ENCODE measurements at places on chromosomes 5 and 9.
A peak's percentile ranks its signal among the peaks of the same experiment; 100 is the strongest.

DNA sequence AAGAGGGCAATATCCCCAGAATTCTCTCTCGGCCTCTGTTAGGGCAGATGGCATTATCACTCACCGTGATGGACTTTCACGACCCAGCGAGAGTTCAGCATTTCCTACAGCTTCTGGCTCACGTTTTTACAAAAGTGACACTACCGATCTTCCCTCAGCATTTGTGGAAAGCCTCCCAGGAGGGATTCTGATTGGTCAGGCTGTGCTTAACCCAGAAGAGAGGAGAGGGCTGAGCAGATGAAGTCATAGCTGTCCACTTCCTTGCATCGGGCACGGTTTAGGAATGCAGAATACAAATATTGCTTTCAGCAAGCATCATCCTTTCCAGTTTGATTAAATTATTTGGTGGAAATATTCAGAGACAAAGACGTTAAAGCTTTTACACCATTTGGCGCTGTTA lies 277.4 kb upstream of the MSX2 start:
- peak; percentile 26 for DNase-seq

DNA sequence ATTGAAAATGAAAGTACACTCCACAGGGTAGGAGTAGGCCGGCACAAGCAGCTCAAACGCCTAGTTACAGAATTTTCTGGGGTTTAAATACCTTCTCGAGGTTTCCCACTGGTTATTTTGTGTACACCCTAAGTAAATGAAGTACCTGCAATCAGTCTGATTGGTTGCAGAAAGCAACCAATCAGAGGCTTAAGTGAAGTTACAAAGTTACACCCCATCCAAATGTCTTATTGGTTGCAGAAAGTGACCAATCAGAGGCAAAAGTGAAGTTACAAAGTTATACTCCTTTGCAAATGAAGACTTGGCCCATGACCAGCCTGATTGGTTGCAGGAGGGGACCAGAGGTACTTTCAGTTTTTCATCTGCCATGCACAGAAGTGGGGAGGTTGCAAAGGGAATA lies 33.2 kb upstream of the ERAP2 start:
- DNase-seq, result no peak

- DNase-seq, result no peak
Observed at GRCh38 chr9:68732405-68733020, 27.5 kb downstream of the PIP5K1B start.

GRCh38 chr5:57491369-57491965 lies 8.9 kb upstream of the ACTBL2 start:
- no peak for DNase-seq

- no peak for DNase-seq
Observed at GRCh38 chr5:103480246-103480645, 82.3 kb downstream of the NUDT12 start.

DNA sequence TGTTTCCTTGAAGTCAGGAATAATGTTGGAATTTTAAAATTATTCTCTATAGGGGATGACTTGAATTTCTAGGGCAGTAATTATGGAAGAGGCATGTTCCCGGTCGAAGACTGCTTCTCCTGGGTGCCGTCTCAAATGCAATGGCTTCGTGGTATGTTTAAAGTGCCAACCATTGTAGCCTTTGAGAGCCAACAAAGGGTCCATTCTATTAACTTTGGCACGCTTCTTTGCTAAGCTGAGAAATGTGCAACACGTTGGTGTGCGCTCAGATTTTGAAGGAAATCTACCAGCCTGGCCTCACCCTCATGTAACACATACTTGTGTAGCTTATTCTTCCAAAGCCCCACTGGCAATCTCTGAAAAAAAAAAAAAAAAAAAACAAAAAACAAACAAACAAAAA lies 221.2 kb upstream of the ANKH start:
- DNase-seq, result no peak

DNA sequence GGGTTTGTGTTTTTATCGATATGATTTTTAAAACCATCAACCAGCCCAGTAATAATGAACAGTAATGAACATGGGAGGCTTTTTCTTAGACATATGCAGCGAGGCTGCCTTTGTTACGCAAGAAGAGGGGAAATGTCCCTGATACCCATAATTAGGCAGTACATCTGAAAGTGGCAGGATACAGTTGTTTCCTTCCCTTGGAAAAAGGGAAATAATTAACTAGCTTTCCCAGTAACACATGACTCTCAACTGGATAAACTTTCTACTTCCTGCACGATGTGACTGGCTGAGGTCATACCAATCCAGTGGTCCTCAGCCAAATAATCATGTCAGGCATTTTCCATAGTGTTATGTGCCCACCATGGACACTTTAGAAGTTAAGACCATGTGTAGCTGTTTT lies 431.6 kb upstream of the C9orf72 start:
- no peak for DNase-seq

- DNase-seq, result no peak
Observed at GRCh38 chr9:90665072-90665471, 22.4 kb upstream of the DIRAS2 start.

DNA sequence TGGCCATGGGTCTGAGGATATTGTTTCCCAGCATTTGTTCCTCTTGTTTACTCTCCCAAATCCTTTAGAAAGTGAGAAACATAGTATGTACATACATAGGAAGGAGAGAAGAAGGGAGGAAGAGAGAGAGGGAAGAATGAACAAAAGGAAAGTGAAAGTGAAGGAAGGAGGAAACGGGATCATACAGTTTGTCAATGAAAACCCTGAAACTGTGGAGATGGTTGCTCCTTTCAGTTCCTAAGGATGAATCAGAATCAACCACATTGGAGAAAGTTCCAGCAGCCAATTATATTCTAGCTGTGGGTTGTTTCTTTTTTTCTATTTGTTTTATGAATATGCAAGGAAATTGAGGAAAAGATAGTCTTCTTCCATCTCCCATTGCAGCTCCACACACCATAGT lies 396.5 kb downstream of the MLLT3 start:
- peak; percentile 15 for DNase-seq

- DNase-seq, result peak; percentile 24
Observed at GRCh38 chr5:35461530-35461929, 156.1 kb upstream of the SPEF2 start.

- peak; percentile 13 for DNase-seq
Observed at GRCh38 chr5:160262151-160263074, 33.1 kb downstream of the FABP6 start.

GRCh38 chr9:1951446-1951845 lies 63.7 kb upstream of the SMARCA2 start:
- no peak for DNase-seq

GRCh38 chr5:168076561-168076991 lies 214.9 kb upstream of the WWC1 start:
- peak; percentile 77 for DNase-seq

- DNase-seq, result peak; percentile 81
Observed at GRCh38 chr5:160369990-160370712, at the start of gene C1QTNF2. C1QTNF2 (minus strand) TSS chr5:160370626; CDS start chr5:160355011, 15,615 bp downstream.

DNA sequence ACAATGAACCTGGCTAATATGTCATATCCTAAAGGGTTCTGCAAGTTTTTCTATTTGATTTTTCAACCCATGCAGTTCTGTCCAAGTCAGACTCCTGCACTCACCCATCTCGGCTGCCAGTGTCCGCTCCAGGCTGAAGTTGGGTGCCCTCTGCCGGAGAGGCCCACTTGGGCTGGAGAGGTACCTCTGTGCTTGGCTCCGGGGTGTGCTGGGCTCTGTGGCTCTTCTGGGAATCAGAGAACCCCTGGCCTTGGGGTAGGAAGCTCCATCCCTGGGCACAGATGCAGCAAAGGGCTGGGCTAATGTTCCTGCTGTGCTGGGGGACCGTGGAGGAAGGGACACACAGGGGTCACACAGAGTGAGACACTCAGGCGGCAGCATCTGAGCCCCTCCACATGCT lies 26.2 kb downstream of the ORM2 start:
- DNase-seq, result no peak

DNA sequence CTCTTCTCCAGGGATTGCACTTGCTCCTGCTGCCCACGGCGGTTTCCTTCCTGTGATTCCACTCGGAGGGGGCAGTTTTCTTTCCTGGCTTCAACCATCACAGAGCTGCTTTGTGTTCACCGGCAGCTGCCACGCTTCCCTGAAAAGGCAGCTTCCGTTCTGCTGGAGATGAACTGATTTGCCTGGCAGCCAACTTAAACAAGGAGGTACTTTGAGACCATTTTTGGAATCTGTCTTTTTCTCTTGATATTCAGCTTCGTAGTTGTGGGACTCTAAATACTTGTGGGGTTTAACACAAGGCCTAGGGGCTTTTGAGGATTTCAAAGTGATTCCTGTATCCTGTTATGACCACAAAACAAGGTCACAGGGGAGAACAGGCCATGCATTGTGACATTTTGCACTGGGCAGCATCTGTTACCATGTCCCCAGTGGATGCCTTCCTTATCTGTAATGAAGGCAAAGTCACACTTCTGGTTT lies 192.0 kb downstream of the MTRR start:
- no peak for DNase-seq

- peak; percentile 68 for DNase-seq
Observed at GRCh38 chr9:98168941-98169488, 23.4 kb downstream of the CORO2A start.

DNA sequence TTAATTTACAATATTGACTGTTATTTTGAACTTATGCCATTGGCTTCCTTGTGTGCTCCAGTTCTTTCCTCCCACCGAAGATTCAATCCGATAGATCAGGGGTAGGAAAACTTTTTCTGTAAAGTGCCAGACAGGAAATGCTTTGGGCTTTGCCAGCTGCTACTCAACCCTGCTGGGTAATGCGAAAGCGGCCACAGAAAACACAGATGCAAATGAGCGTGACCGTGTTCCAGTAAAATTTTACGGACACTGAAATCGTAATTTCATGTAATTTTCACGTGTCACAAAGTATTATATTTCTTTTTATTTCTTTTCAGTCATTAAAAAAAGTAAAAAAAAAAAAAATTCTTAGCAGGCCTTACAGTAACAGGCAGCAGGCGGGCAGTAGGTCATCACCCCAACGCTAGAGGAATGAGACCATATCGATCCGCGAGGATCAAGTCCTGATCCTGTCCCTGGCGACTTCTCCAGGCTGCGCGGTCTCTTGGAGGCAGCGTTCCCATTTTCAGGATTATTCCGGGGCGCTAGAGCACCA lies 599 bp downstream of the NMRK1 start:
- peak; percentile 70 for DNase-seq

GRCh38 chr5:76663573-76663972 lies 40.4 kb upstream of the F2RL2 start:
- no peak for DNase-seq

- DNase-seq, result peak; percentile 70
Observed at GRCh38 chr5:74632947-74633356, 7.6 kb downstream of the ENC1 start.

DNA sequence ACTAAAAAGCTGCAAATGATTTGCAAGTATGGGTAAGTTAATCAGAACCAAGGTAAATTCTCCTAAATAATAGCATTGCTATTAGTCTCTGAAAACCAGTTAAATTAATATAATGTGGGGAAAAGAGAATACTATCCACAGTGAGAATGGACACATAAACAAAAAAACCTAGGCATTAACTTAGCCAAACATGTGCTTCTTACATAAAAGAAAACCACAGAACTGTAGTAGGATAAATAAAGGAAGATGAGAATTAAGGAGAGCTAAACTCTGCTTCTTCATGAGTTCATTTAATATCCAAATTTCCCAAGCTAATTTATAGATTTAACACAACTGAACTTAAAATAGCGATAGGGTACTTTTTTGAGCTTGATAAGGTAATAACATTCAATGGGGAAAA lies 31.8 kb downstream of the ABCA1 start:
- peak; percentile 27 for DNase-seq

DNA sequence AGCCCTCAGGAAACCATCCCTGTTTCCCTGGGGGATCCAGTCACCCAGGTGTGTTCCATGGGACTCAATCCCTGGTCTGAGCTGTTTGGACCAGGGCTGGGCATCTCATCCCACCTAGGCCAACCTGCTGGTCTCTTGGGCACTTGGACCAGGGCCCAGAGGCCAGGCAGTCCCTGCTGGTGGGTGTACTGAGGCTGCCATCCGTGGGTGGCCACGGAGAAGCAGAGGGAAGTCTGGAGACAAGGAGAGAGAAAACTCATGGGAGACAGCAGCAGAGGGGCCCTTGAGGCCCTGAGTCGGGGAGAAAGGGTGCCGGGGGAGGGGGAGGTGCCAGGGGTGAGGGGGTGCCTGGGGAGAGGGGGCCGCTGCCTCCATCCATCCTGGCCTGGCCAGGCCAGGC lies 247.8 kb downstream of the PBX3 start:
- DNase-seq, result no peak

- DNase-seq, result no peak
Observed at GRCh38 chr5:128109138-128109537, 25.6 kb downstream of the SLC12A2 start.

DNA sequence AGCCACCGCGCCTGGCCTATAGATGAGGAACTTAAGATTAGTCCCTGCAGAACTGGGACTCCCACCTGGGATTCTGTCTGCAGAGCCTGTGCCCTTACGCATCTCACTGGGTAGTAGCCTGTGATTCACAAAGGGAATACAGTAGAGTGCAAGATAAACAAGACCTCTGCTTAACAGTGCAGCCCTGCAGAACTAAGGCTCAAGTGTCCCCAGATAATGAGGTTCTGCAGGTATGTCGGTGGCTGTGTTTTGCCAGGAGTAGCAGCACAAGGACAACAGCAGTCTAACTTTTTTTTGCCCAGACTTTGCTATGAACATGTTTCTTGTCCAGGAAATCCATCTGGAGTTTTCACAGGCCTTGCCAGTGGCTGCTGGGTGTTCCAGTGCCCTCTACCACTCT lies 59.7 kb downstream of the DCP2 start:
- no peak for DNase-seq

GRCh38 chr9:117936185-117937130 lies 232.3 kb downstream of the TLR4 start:
- DNase-seq, result no peak

GRCh38 chr5:68376935-68377334 lies 161.4 kb downstream of the PIK3R1 start:
- DNase-seq, result no peak

DNA sequence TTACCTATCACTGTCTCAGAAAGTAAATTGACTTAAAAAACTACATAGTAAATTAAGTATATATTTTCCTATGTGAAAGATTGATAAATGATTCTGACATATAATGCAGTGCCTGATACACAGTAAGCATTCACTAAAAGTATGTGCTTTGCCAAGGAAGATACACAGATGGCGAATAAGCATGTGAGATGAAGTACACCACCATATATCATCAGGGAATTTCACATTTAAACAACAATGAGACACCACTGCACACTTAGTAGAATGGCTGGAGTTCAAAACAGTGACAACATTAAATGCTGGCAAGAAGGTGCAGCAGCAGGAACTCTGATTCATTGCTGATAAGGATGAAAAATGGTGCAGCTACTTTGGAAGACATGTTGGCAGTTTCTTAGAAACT lies 1118.8 kb downstream of the DTWD2 start:
- no peak for DNase-seq
